ENCODE measurements at places on chromosomes 4 and X. TPM values are rescaled to one million over a fixed set of nuclear protein-coding genes. Genes with fewer than 3 reads are reported as not detected.

Gene SGMS2
- 3.5 TPM for total RNA-seq

- no peaks in the 10 kb centered on the region for H3K27me3 ChIP-seq
- DNase-seq = no peak
- H3K27ac ChIP-seq = no peak overlapping the region
- no peak overlapping the region for H3K4me3 ChIP-seq
- H3K36me3 ChIP-seq = no peaks in the 10 kb centered on the region
- H3K4me1 ChIP-seq = no peaks in the 10 kb centered on the region
These were observed 274.5 kb downstream of the RAB28 start for GRCh38 chr4:13209600-13209999.

DNA sequence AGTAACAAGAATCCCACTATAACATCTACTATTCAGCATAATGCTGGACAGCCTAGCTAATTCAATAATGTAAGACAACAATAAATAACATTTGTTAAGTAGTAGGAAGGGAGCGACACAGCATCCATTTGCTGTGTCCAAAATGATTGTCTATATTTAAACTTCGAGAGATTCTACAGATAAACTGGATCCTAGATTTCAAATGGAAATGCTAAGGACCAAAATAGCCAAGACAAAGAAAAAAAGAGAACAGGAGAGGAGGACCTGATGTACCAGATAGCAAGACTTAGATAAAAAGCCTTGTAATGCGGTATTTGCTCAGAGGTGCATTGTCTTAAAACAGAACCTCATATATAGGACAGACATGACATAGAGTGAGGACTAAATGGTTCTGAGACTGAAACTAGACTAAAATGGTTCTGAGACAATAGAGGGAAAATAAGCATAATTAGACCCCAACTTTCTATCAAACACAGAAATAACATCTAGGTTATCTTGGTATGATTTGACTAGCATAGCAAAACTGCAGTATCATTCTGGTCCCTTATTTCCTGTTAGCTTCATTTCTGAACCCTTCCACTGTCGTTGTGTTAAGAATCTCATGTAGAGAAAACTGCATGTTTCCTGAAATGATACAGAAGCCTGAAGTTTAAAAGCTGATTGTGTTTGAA is 3.8 kb downstream of the HPGDS start:
- H3K4me3 ChIP-seq = peak overlapping the region; percentile 31
- no peaks in the 10 kb centered on the region for H3K36me3 ChIP-seq
- peak overlapping the region; percentile 5 for H3K27ac ChIP-seq
- no peaks in the 10 kb centered on the region for H3K27me3 ChIP-seq
- no peak for DNase-seq
- H3K4me1 ChIP-seq = no peaks in the 10 kb centered on the region

Gene LUZP4
- not detected for total RNA-seq

Gene STATH
- total RNA-seq = not detected

- DNase-seq = no peak
- H3K36me3 ChIP-seq = no peaks in the 10 kb centered on the region
- H3K4me3 ChIP-seq = no peak overlapping the region
- no peaks in the 10 kb centered on the region for H3K4me1 ChIP-seq
- no peaks in the 10 kb centered on the region for H3K27me3 ChIP-seq
- H3K27ac ChIP-seq = no peak overlapping the region
These were observed 435.3 kb upstream of the FRG1 start for GRCh38 chr4:189505380-189505779.

DNA sequence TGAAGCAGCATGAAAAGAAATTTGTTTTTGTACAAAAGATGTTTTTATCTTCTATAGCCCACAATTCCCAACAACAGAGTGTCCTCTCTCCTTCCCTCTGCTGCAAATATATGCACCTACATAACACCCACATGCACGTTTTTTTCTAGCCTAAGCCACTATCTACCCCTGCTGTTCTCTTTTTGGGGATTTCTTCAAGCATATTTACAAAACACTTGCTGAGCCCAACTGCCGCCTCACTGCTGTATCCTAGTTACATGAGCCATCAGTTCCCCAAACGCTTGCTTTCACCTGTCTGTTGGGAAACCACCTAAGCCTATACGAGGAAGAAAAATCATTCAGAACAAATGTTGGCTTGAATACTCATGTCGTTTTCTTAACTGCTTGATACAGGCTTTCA is 127.2 kb downstream of the CHRNA9 start:
- no peak for DNase-seq
- no peaks in the 10 kb centered on the region for H3K4me1 ChIP-seq
- no peaks in the 10 kb centered on the region for H3K27me3 ChIP-seq
- no peak overlapping the region for H3K4me3 ChIP-seq
- H3K27ac ChIP-seq = no peak overlapping the region

All from naive thymus-derived CD4-positive, alpha-beta T cell (primary cell).